ENCODE measurements at places on chromosomes 3 and 15.

DNA sequence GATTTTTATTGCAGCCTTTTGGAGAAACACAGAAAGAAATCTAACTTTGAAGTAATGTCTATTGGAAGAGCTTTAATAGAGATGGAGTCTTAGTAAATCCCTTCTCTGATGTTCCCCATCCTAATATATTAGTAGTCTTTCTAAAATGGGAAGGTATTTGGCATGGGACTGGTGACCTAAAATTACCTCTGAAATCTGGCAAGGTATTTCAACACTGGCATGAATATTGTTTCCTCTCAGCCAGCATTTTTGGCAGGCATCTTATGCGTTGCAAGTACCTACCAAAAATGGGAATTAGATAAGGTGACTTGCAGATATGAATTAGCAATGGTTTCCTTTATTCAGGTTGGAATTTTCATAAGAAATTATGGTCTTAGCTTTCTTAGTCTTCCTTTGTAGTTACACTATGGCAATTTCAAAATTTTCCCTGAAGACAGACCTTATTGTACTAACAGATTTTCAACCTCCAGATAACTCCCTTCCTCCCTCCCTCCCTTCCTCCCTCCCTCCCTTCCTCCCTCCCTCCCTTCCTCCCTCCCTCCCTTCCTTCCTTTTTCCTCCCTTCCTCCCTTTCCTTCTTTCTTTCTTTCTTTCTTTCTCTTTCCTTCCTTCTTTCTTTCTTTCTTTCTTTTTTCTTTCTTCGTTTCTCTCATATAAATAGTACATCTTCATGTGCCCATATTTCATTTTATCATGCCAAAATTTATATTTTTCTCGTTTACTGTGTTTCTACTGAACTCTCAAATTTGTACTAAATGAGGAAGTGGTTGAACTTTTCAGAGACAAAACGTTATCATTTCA lies 168.2 kb upstream of the KCNMB2 start:
- no peak for DNase-seq

GRCh38 chr3:186828340-186828739 lies 14.2 kb upstream of the ADIPOQ start:
- no peak for DNase-seq

DNA sequence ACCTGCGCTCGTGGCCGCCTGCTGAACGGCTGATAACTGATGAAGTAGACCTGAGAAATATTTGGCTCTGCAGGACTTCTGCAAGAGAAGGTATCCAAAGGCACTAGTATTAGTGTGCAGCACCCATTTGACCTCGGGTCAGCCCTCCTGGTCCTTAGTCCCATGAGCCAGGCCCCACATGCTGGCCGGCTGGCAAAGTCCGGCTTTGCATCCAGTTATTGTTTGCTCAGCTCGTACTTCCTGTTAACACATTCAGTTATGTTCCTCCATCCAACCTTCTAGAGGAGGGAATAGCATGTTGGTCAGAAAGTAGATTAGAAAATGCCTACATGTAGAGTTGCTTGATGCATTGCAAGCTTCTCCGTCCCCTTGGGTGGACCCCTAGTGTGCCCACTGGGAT lies 385.7 kb upstream of the RGMA start:
- DNase-seq, result no peak

DNA sequence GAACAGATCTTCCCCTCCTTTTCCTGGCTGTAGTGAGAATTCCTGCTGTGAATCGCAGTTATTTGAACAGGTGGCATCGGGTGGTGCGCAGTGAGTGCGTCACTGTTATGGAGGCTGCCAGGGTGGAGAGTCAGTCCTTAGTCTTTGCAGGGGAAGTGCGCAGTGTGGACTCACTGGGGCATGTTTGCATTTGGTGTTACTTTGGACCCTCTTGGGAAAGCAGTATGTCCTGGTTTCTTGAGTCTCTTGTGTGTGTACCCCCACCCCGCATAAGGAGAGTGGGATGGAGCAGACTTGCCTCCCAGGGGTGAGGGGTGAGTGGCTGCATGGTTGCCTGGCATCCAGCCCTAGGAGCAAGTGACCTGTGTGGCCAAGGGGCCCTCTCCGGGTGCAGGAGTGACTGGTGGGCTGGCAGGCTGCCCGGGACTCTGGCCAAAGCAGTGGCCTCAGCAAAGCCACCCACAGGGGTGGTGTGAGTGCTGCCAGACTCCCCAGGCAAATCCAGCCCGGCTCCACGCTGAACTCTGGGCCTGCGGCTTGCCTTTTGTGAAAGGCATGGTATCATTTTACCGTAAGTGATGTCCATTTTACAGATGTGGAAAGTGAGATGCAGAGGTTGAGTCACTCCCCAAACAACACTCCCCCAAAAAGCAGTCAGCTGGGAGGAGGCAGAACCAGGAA lies 46.4 kb downstream of the DNASE1L3 start:
- no peak for DNase-seq

- no peak for DNase-seq
These were observed 317.0 kb upstream of the DCBLD2 start for GRCh38 chr3:99218468-99218867.

DNA sequence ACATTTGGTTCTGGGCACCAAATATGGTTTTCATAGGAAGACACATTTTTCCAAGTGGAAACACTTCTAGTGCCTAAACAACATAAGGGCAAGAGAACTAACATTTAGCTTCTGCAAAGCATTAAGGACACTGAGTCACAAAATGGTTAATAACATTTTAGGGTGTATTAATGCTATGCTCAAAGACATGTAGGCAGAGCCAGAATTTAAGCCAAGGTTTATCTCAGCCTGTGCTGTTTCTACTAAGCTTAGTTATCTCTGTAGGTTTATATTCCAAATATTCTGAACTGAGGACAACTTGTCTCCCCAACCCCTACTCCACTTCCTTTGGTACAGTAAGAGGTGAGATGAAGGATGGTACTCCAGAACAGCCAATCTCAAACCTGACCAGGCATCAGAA lies 54.1 kb upstream of the AKAP13 start:
- DNase-seq, result no peak
